ENCODE measurements at places on chromosomes 7 and 10.
A peak's percentile ranks its signal among the peaks of the same experiment; 100 is the strongest.

DNA sequence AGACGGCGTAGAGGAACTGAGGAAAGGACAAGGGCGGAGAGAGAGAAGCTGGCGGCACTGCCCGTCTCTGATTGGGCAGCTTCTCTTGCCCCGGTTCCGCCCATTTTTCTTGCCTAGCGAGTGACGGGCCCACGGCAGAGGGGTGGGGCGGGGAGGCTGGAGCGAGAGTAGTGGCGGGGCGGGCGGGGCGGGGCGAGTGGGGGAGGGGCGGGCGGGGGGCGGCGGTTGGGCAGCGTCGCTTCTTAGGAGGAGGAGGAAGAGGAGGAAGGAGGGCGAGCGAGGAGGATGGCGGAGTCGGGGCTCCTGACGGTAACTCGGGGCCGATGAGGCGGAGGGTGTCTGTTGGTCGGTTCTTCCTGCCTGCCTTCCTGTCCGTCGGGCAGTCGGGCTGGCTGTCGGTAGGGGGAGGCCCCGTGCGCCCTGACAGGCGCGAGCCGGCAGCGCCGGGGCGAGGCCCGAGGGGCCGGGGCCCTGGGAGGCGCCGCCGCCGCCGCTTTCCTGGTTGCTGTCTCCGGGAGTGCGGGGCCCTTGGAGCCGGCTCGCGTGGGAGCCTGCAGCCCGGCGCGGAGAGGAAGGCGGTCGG lies at the start of gene SHOC2:
Gene SHOC2 (plus strand): TSS at position 256 of the 583 bp plus-strand sequence. CDS start 44,755 bp downstream, outside the sequence.
- no peak for DNase-seq

DNA sequence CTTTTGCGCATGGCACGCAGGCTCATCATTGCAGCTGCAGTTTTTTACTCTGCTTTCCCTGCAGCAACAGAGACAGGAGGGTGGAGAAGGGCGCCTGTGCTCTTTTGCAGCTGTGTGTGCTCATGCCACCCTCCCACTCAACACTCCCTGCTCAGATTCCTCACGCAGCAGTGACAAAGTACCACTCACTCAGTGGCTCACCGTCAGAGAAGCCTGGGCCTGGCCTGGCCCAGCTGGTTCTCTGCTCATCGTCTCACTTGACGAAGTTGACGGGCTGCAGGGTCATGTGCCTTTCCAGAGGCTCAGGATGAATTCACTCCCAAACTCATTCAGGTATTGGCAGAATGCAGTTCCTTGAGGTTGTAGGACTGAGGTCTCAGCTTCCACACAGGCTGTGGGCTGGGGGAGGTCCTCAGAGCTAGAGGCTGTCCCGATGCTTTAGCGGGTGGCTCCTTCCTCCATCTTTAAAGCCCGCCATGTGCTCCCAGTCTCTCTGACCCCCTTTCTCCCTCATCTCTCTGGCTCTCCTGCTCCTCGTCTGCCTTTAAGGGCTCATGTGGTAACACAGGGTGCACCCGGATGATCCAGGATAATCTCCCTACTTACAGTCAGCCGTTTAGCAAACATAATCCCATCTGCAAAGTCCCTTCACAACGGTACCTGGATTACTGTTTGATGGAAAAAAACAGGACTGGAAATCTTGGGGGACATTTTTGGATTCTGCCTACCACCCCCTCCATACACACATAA lies 25.8 kb downstream of the PTPRE start:
- DNase-seq = no peak

DNA sequence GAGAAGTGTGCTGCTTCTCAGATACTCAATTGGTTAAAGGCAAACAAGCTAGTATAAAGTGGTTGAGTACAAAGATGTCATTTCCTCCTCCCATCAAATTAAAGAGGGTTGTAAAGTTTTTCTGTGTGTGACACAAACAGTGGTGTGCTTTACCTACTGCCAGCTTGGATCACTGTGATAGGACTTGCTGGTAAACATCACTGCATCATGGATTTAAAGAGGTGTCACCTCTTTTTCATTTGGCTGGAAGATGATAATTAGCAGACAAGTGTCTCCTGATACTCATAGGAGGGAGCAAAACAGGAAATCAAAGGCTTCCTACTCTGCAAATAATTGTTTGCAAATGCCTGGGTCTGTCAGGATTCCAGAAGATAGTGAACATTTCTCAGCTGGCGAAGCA lies 200.5 kb downstream of the MDFIC start:
- DNase-seq = no peak

- no peak for DNase-seq
Observed at GRCh38 chr10:96299383-96299782, 4.9 kb upstream of the DNTT start.

DNA sequence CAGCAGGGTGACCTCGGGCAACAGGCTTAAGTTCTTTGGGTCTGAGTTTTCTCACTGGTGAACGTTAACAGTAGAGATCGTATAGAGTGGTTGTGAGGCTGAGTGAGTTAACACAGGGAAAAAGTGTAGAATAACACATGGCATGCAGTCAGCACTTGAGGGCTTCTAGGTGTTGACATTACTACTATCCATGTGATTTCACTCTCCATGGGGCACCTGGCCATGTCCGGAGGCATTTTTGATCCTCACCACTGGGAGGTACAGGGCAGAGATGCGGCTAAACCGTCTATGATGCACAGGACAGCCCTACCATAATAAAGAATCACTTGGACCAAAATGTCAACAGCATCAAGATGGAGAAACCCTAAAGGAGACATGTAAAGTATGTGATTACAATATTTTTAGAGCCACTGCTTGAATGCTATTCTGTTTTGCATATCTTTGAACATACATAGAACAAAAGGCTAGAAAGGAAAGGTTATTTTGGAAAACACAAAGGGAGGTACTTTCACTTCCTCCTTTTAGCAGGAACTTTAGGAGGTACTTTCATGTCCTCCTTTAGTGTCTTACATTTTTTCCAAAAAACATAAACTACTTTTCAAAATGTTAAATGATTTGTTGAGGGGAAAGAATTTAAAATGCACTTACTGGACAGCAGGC lies 44.3 kb downstream of the NOD1 start:
- no peak for DNase-seq

GRCh38 chr10:29322918-29323317 lies 34.0 kb downstream of the LYZL1 start:
- no peak for DNase-seq

DNA sequence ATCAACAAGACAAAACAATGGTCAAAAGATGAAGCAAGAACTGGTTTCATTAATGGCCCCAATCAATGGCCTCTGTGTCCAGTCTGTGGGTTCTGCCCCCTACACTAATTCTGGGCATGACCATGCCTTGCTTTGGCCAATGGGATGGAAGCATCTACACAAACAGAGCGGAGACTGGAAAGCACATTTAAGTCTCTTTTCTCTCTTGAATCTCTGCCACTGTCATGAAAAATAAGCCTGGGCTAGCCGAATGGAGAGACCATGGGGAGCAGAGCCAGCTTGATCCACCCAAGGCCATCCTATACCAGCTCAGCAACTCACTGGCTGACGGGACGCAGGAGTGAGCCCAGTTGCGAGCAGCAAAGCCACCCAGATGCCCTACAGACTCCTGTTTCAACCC lies 30.9 kb downstream of the ANKRD16 start:
- DNase-seq = no peak

GRCh38 chr7:81284576-81284975 lies 365.7 kb upstream of the SEMA3C start:
- peak; percentile 36 for DNase-seq

GRCh38 chr10:78944723-78945312 lies 123.9 kb upstream of the ZMIZ1 start:
- no peak for DNase-seq

- DNase-seq = no peak
Observed at GRCh38 chr10:3874990-3875841, 90.2 kb upstream of the KLF6 start.

GRCh38 chr10:22851865-22852239 lies 76.0 kb upstream of the ARMC3 start:
- DNase-seq = no peak

DNA sequence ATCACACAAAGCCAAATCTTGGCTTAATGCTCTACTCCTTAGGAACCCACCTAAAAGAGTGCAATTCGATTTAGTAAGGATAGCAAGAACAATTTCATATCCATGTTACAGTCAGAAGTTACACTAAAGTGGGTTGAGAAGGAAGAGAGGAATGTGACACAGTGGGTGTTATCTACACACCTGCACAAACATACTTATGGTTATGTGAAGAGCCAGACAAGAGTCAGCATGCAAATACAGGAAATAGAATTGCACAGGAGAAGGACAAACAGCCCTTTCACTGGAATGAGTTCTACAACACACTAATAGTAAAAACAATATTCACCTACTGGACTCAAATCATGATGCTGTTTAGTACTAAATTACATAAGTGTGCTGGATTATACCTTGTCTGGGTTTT lies 262.8 kb downstream of the DGKB start:
- DNase-seq = no peak

- DNase-seq = no peak
Observed at GRCh38 chr10:94673614-94674321, 9.8 kb upstream of the CYP2C18 start.

DNA sequence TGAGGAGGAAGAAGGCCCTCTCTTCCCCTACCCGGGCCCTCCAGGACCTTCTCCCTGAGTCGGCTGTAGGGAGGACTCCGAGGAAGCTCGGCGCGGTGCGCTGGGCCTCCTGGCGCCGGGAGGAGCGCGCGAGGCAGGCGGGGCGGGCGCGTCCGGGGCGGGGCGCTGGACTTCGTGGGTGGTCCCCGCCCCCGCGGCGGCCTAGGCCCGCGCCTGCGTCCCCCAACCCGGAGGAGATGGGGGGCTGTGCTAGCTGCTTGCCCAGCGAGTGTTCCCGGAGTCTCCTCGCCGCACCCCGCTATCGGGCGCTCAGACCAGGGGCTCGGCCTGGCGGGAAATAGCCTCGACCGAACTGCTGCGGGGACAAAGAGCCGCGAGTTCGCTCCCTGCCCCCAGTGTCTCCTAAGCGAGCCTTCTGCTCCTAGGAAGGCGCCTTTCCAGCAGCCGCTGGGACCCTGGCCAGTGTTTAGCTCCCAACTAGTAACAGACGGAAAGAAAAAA lies 19.2 kb upstream of the SMO start:
- no peak for DNase-seq

DNA sequence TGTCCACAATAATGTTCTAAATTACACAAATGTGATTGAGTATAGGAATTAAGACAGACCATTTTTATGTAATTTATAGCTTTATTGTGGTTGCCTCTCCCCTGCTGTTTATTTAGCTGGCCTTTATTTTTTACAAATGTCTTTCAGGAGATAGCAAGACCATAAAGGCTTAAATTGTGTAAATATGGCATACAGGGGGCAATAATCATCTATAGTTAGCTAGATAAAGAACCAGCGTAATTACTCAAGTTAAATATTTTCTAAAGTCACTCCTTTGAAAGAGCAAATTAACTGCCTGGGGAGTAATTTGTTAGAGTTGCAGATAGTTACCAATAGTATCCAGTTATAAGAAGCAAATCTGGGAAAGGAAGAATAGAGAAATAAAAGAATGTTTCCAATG lies at the start of gene MALRD1:
Gene MALRD1 (plus strand): TSS at position 313 of the 400 bp plus-strand sequence. CDS start 138 bp downstream, outside the sequence.
- no peak for DNase-seq

DNA sequence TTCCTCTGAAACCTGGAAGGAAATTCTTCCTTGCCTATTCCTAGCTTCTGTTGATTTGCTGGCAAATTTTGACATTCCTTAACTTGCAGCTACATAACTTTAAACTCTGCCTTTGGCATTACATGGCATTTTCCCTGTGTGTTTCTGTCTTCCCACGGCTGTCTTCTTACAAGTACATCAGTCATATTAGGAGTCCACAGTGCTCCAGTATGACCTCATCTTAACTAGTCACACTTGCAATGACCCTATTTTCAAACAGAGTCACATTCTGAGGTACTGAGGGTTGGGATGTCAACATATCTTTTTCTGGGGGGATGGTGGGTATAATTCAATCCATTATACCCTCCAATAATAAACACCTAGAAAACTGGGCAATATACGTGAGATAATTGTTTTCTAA lies 37.4 kb upstream of the EPHB6 start:
- DNase-seq = no peak

DNA sequence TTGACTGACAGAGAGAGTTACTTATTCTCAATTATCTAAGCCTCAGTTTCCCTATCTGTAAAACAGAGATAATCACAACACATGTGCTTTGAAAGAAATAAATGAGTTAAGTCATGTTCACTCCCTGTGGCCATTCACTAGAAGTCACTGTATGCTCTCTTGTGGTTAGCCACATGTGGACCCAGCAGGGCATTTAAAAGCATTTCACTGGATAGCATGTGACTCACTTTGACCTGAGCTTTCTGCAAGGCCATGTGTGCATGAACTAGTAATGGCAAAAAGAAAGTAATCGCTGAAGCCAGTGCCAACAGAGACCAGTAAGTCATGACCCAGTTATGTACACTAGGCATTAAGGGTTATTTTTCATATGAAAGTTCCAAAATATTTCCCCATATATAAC lies 557.0 kb upstream of the IGFBP3 start:
- peak; percentile 35 for DNase-seq

GRCh38 chr7:17084166-17084475 lies 202.3 kb upstream of the AGR3 start:
- DNase-seq = no peak

DNA sequence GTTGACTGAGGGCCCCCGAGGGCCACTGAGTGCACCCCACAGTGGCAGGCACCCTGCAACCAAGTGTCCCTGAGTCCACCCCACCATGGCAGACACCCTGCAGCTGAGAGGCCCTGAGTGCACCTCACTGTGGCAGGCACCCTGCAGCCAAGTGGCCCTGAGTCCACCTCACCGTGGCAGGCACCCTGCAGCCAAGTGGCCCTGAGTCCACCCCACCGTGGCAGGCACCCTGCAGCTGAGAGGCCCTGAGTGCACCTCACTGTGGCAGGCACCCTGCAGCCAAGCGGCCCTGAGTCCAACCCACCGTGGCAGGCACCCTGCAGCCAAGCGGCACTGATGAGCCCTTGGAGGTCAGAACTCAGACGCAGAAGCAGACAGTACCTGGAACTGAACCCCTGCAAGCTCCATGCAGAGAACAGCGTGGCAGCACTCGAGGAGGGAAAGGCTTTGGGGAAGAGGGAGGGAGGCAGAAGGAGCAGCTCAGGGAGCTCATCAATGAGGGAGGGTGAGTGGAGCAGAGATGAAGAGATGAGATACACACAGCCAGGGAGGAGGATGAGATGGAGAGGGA lies 156.5 kb downstream of the WDR37 start:
- no peak for DNase-seq

GRCh38 chr7:86448856-86449255 lies 194.9 kb upstream of the GRM3 start:
- no peak for DNase-seq

DNA sequence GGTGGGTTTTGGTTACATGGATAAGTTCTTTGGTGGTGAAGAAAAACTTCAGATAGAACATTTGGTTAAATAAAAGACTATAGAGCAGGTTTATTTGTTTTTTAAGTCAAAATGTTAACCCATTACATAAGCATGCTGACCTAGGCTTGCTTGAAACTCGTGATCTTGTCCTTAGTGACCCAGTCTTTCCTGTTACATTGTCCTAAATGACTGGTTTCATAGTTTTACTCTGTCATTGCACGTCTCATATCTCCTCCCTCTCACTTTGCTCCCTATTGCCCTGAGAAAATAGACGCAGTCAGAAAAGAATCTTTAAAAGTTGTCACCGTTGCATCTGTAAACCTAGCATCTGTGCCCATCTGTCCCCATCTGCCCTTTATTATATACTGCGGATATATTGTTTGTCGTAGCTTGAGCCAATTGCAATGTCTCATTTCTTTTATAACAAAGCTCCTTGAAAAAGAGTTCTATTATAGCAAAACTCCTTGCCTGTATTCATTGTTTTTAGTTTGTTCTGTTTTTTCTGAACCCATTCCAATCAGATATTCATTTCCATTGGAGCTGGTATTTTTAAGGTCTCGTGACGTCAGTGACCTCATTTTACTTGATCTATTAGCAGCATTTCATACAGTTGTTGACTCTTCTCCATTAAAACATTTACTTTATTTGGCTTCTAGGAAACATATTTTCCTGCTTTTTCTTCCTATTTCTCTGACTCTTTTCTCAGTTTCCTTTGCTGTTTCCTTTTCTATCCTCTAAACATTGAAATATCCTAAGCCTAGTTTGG lies 57.3 kb downstream of the HELLS start:
- DNase-seq = no peak

All from HS-27A (cell line).